AG08395 (cell line): ENCODE measurements at places on chromosomes 16 and 17.
A peak's percentile ranks its signal among the peaks of the same experiment; 100 is the strongest.

DNA sequence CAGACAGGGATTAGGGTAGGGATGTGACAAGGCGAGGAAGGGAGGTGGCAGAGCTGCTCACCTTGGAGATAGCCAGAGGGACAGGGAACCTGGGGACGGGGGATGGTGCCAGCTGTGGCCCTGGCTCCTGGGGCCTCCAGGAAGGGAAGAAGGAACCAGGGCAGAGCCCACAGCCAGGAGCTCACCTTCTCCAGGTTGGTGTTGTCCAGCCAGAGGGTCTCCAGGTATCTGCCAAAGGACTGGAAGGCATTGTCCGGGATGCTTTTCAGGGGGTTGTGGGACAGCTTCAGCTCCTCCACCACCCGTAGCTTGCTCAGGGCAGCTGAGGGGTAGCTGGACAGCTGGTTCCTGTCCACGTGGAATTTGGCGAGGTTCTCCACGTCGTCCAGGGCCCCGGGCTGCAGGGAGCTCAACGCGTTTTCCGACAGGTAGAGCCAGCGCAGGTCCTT, 801 bp downstream of the CHAD start:
- DNase-seq, result no peak

DNA sequence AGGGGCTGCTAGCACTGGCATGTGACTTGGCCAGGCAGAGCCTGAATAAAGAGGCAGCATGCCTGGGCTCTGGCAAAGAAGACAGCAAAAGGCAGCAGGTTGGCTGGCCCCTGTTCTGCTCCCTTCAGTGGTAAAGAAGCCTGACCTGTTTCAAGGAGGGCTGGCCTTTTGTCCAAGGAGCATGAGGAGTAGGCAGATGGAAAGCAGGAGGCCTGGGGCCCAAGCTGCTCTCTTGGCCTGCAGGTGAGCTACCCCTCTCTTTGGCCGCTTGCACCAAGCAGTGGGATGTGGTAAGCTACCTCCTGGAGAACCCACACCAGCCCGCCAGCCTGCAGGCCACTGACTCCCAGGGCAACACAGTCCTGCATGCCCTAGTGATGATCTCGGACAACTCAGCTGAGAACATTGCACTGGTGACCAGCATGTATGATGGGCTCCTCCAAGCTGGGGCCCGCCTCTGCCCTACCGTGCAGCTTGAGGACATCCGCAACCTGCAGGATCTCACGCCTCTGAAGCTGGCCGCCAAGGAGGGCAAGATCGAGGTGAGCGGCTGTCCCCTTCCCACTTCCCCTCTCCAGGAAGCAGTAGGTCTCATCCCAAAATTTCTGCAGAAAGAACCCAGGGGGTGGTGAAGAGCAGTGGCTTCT, 8.0 kb downstream of the TRPV2 start:
- no peak for DNase-seq

GRCh38 chr16:84832488-84833143, 12.8 kb downstream of the CRISPLD2 start:
- peak; percentile 86 for DNase-seq

DNA sequence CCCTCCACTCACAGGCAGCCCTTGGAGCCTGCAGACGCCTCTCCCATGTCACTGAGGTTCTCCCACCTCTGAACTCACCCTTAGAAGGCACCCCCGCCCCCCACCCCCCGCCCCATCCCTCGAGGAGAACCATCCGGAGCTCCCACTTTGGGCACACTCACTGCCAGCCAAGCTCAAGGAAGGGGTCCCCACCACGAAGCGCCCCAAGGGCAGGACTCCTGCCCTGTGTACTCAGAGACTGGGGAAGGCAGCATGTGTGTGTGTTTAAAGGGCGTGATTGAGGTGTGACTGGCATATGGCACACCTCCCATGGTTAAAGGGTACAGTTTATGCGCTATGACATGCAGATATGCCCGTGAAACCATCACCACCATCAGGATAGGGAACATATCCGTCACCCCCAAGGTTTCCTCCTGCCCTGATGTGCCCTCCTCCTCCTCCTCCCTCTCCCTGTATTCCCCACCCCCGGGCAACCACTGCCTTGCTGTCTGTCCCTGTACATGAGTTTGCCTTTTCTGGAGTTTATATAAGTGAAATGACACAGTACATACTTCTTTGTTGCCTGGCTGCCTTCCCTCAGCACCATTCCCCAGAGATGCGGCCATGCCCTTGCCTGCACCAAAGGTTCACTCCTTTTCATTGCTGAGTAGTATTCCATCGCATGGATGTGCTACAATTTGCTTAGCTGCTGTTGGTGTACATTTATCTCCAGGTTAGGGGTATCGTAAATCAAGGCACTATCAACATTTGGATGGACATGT, 14.0 kb upstream of the RBFOX3 start:
- DNase-seq, result no peak

- no peak for DNase-seq
Measured at GRCh38 chr17:41171886-41172285, 3.9 kb upstream of the KRTAP4-3 start.

DNA sequence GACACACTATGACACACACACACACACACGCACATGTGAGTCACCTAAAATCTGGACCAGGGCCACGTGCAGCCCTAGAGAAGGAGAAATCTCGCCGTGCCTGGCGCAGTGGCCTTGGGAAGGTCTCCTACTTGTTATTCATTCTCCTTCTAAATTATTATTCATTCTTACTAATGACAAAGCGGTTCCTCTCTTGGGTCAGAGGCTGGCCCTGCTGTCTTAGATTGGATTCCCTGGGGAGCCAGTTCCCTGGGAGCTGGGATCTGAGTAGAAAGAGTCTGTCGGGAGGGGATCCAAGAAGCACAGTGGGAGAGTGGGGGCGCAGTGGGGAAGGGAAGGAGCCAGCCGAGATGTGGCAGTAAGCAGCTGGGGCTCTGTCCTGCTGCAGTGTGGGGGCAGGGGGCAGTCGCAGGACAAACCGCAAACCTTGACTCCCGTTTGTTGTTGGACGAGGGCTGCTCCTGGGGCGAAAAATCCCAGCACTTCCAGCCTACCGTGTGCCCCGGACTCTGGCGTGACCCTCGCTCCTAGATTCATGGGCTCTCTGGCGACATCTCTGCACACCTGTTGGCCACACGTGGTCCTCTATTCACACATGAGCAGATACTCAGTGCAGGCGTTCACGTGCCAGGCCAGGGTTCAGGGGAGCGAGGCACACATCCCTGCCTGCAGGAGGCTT, 18.7 kb upstream of the JPH3 start:
- DNase-seq, result no peak

- no peak for DNase-seq
Measured at GRCh38 chr17:39636587-39636926, 387 bp upstream of the STARD3 start.

GRCh38 chr17:33288954-33289353, 4.1 kb downstream of the ASIC2 start:
- DNase-seq, result no peak

- peak; percentile 76 for DNase-seq
Measured at GRCh38 chr16:81551151-81551808, 106.7 kb downstream of the CMIP start.

DNA sequence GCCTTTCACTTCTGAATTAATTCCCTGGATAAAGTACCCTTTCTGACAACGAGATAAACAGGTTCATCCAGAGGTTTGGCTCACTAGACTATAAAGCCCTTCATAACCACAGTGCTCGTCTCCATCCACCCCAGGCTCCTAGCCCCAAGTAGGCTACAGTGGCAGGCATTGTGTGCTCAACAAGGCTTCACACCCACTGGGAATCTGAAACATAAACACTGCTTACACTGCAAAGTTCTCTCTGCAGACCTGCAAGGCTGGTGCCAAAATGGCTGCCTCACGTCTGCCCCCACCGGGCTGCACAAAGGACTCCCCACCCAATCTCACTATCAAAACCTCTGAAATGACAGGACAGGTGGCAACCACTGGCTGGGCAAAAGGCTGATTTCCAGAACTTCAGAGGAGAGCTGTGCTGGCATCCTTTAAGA, 5.1 kb upstream of the HLF start:
- no peak for DNase-seq

- DNase-seq, result no peak
Measured at GRCh38 chr17:66711881-66712321, 123.0 kb upstream of the CACNG5 start.

DNA sequence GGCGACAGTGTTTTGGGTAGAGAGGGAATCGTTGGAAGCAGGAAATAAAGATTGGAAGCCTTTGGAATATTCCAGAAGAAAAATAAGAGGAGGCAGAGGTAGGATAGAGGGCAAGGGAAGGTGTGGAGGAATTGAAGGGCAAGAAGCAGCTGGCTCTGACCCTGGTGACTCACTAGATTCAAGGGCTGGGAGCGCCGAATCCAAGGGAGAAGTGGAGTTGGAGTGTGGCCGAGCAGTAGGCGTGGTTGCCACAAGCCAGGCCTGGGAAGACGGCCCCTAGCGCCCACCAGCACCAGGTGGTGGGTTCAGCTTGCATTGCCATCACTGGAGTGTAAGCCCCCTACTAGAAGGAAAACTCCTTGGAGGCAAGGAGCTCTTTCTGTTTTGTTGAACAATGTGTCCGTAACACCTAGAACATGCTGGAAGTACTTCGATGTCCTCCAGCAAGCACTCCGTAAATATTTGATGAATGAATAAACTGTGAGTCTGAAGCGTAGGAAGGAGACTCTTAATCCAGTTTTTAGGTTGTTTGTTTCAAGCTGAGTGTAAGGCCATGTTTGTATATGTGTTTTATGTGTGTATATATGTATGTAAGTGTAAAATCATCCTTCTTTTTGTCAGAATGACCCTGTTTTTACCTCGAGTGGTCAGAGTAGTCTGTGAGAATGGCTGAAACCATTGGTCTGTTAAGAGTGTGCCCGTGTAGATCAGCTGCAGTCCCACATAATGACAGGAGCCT, 139.5 kb downstream of the CMIP start:
- peak; percentile 85 for DNase-seq

- DNase-seq, result no peak
Measured at GRCh38 chr17:50301891-50302584, 27.8 kb downstream of the TMEM92 start.

DNA sequence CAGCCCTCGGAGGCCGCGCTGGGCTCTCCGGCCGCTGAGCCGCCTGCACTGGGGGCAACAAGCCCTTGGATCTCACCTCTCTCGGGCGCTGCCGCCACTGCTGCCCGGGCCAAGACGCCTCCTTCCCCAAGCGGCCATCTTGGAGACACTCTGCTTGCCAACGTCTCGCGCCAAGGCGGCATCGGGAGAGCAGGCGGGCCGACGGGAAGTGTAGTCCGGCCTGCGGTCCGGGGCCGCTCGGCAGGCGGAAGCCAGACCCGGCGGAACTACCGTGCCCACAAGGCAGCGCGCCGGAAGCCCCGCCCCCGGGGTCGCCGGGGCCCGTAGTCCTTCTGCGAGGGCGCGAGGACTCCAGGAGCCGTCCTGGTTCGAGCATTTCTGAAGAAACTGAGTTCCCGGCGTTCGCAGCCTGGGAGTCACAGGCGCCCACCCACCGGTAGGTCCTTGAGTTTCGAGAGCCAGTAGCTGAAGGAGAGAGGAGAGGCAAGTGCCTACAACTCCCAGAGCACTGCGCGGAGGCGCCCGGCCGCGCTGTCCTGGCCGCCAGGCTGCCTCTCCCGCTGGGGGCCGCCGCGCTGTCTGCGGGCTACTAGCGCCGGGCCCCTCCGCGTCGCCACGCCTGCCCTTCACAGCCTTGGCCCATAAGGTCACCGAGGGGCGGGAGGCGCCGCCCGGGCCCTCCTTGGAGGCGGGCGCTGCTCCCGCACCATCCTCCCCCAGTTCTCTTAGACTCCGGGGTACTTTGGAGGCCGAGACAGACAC, at the start of gene TMEM11:
Gene TMEM11 (minus strand): TSS at position 147 of the 762 bp plus-strand sequence. CDS start 9 bp downstream, at position 138.
- DNase-seq, result peak; percentile 98

- DNase-seq, result no peak
Measured at GRCh38 chr17:2191785-2192184, 111.8 kb downstream of the SMG6 start.

DNA sequence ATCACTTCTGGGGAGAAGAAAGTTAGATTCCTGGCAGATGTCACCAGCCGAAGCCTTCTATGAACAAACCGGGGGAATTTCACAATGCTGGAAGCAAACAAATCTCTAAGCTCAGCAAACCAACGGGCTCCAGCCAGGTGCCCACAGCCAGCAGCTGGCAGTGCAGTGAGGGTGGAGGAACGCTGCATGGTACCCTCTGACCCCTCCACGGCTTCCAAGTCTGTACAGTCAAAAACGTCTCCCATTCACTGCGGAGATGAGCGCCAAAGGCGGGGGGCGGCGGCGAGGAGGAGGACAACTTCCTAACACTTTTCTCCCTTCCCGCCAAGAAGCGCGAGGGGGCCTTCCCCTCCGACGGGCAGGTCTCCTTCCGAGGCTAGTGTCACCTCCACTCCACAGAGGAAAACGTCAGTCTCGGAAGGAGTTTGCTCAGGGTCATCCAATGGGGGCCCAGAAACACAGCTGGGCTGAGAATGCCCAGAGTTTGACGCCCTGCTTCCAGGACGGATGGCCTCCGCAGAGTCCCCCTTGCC, 924 bp downstream of the ZNF598 start:
- DNase-seq, result peak; percentile 45

DNA sequence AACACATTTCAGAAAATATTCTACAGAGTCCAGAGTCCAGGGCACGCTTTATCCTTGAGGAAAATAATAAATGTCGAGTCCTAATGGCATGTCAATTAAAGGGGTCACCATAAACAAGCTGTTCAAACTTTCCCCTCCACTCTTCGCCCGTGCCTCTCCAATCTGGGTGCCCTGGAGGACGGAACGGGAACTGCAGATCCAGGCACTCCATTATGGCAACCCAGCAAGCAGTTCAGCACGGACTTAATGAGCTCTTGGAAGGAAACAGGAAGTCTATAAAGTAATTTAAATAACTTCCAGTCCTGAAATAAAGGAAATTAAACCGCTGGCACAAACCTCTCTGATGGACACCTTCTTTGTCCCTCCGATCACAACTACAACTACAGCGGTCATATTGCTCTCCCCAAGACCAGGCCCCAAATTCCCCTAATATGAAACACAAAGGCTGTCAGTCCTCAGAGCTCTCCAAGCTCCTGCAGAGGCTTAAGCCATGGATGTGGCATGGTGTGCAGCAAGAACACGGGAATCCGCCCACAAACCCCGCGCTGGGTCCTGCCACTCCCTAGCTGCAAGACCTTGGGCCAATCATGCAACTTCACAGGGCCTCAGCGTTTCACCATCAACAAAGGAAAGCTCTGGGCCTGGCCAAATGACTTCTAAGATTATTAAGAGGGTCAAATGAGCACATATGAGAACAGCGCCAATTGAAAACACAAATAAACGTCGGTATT, 52.6 kb downstream of the ZFHX3 start:
- DNase-seq, result no peak

- DNase-seq, result no peak
Measured at GRCh38 chr16:71216714-71217113, 13.8 kb downstream of the HYDIN start.

DNA sequence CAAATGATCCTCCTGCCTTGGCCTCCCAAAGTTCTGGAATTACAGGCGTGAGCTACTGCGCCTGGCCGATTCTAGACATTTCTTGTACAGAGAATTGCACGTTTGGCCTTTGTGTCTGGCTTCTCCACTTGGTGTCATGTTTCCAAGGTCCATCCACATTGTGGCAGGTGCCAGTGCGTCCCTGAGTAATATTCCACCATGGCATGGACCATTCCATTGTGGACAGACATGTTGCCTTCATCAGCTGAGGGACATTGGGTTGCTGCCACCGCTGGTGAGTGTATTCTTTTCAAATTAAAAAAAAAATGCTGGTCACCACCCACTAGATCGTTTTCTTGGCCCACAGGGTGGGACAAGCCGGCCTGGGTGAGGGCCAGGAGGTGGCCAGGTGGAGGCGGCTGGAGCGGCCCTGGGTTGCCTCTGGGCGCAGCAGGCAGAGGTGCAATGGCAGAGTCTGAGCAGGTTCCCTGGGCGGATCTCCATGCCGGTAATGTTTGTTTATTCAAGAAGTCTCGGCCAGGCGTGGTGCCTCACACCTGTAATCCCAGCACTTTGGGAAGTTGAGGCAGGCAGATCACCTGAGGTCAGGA, 274.1 kb downstream of the SEC14L1 start:
- DNase-seq, result no peak

- DNase-seq, result no peak
Measured at GRCh38 chr17:18960241-18960665, 8.3 kb downstream of the SLC5A10 start.
